ENCODE measurements at places on chromosomes 6 and 20.

GRCh38 chr20:4413314-4414049 lies 308.2 kb upstream of the PRND start:
- DNase-seq = no peak

DNA sequence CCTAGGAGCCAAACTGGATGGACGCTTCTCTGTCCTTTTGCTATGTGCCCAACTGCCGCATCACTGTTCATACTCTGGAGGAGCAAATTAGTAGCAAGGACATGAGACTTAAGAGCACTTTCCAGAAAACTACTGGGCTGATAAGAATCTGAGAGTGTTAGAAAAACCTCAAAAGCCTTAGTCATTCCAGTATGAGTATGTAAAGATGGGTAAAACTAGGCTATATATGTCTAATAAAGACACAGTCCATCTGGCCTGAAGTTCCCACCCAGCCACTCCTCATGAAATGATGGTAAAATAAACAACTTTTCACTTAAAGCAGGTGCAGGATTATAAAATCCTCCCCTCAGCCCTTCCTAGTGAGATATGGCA lies 30.6 kb downstream of the SHLD1 start:
- no peak for DNase-seq

- DNase-seq = no peak
Measured at GRCh38 chr6:37314487-37315156, 39.2 kb upstream of the RNF8 start.

GRCh38 chr6:2715737-2716136 lies 35.0 kb downstream of the MYLK4 start:
- DNase-seq = no peak

GRCh38 chr20:63191400-63191799 lies 24.5 kb downstream of the YTHDF1 start:
- DNase-seq = no peak

- no peak for DNase-seq
Measured at GRCh38 chr20:39800548-39800947, 838.4 kb downstream of the DHX35 start.

DNA sequence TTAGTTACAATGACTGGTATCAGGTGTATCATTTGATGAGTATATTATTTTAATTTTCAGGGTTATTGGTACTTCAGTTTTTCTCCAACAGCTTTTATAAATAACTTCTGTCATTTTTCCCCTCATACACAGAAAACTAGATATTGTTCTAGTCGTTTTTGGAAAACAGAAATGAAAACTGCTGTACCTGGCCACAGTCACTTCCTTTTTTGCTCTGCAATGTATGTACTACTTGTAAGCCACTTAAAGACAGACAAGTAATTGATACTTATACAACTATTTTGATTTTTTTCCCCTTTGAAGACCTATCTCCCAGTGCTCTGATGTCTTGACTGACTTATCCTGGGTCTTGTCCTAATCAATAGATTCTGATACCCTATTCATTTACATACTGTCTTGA lies 218.6 kb upstream of the RUNX2 start:
- no peak for DNase-seq

DNA sequence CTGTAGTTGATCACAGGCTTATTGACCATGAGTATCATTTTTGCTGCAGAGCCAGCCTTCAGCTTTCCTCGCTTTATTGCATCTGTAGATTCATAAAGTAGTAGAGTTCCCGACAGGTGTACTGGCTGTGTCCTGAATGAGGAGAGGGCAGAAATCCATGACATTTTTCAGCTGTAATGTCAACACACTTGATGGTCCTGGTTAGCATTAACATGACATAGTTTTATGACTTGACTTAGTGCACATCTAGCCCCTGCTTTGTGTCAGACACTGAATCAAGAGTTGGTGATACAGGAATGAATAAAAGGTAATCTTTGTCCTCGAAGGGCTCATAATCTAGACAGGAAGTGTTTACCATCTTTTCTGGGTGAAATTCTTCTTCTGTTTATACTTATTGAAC lies 55.0 kb downstream of the AIG1 start:
- no peak for DNase-seq

DNA sequence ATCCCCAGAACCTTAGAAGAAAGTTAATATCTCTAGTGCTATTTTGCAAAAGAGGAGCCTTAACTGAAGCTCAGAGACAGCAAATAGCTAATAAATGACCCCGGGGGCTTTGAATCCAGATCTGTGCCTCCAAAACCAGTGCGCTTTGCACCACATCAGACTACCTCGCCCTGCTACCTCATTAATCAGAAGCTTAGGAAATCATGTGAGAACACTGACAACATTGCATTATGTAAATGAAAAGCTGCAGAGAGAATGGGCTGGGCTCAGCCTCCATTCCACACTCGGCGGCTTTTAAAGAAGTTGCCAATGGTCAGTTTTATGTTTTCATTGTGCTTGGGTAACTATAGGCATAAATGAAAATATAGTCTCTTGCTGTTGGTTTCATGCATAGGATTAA lies 54.0 kb upstream of the STMND1 start:
- DNase-seq = no peak

DNA sequence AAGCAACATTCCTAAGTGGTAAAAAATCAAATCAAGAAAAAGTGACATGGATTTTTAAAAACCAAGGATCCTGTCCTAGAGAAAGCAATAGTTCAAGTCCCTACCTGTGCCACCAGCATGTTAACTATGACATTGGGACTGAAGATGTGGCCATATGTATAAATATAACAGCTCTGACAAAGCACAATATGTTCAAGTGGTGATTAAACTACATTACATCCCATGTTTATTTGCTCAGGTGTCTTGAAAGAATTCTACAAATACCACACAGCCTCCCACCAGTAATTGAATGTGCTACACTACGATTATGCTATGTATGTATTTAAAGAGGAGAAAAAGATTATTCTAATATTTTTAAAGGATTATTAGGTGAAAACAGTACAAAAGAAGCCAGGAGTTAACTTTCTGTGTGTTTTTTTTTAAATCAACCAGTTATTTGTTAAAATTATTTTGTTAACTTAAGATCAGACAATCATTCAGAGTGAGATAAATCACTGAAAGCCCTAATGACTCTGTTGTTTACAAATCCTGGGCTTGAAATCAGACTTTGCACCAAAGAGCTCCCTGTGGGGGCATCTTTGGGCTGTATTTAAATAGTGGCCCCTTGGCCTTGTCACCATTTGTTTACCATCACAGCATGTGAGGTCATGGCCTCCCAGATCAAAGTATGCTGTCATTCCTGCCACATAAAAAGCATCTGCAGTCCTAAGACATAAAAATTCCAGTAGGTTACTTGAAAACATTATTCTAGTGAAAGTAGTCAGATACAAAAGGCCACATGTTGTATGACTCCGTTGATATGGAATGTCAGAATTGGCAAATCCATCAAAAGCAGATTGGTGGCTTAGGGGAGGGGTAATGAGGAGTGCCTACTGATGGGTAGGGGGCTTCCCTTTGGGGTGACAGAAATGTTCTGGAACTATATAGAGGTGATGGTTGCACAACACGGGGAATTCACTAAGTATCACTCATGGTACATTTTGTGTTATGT lies 17.1 kb downstream of the TTLL2 start:
- DNase-seq = no peak

DNA sequence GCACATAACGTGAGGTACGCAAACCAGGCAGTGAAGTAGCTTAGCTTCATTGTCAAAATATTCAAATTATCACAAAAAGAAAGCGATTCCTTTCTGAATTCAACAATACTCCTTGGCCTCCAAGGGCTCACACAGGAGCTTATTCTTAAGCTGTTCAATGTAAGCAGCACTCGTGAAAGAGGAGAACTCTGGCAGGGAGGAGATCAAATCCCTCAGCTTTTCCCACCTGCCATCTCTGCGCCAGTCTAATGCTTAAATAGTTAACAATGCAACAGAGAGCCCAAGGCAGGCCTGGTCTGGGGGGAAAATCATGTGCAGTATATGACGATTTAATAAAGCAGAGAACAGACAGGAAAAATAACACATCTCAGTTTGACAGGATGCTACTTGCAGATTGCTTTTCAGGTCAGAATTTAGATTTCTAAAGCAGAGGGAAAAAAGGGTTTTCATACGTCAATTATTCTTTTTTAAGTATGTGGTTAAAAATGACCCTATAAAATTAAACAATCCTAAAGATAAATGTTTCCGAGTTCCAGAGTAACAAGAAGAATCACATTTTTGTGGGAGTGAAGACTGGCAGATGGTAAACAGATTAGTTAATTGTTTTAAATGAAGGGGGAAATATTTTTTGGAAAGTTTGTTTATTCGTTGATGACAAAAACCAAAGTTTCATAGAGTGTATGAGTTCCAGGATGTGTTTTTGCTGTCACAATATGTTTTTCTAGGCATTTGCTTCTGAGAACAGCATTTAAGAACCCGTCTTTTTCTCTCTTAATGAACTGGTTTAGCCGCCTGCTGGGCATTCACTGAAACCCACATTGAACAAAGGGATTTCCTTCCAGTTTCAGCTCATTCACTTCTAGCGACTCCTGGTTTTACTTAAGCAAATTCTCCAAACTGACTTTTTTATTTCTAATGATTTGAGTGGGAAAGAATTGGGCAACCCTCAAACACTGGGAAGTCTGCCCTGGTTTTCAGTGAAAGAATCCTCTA lies 45.9 kb downstream of the PLAGL1 start:
- DNase-seq = no peak

- DNase-seq = no peak
Measured at GRCh38 chr6:120129228-120129627, 779.7 kb upstream of the MAN1A1 start.

DNA sequence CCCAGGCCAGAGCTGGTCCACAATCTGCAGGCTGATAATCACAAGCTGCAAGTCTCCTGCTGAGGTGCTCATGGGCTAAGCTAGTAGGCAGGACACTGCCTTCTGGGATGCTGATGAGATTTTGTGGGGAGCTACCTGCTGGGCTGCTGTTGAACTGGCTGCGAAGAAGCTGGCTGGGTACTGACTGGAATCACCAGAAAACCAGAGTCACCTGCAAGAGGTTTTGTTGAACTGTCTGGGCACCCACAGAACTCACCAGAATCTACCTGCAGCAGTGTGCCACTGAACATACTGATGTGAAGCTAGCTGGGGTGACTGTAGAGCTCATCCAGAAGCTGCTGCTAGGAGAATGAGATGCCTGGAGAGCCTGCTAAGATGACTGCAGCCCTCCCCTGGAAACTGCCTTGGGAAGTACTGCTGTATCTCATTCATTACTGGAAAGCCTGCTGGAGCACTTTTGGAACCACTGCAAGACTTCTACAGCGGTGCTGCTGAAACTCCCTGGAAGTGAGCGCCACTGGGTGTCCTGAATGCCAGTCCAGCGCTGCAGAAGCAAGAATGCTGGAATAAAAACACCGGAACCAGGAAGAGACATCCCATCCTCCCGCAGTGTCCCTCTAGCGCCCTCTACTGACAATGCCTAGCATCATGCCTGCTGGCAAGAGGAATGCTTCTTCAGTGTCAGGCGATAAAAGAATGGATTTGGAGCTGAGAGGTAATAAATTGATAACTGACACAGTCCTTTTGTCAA lies 64.9 kb upstream of the ARHGAP18 start:
- no peak for DNase-seq

Data from activated CD4-positive, CD25-positive, alpha-beta regulatory T cell (primary cell).